A172 (cell line): ENCODE measurements at places on chromosomes 6 and 20.

- no peak for DNase-seq
Measured at GRCh38 chr20:17799575-17800227, 99.9 kb downstream of the BANF2 start.

DNA sequence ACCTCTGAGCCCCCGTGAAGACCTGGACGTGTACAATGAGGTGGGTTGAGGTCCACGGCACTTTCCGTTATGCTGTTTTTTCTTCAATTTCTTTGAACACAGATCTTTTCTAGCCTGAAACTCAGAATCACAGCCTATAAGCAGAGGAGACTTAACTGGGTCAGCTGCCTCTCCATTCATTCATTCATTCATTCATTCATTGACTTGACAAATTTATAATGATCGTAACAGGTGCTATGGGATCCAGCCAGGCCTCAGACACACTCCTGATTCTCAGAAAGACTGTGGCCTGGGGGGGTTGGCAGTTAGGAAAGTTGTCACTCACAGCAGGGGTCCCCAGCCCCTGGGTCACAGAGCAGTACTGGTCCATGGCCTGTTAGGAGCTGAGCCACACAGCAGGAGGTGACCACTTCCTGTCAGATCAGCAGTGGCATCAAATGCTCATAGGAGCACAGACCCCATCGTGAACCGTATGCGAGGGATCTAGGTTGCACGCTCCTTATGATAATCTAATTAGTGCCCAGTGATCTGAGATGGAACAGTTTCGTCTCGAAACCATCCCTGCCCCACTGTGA lies 38.6 kb upstream of the IRF4 start:
- DNase-seq, result peak; percentile 23

GRCh38 chr20:39913274-39913673 lies 775.8 kb downstream of the MAFB start:
- no peak for DNase-seq

- DNase-seq, result no peak
Measured at GRCh38 chr6:129565366-129565765, 144.6 kb downstream of the ARHGAP18 start.

DNA sequence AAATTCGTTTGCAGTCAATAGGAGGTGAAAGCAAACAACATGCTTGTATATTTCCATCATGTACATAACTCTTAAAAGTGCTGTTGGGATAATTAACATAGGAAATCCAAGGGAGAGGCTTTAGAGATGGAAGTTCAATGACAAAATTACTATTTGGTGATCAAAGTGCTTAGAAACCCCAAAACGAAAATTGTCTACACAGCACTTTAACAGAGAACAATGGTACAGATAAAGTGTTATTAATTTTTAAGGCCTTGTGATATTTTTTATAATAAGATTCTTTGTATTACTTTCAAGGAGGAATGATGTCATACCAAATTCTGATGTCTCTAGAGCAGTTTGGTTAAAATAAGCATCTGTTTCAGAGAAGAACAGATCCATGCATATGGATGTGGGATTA lies 406.3 kb downstream of the EPHA7 start:
- DNase-seq, result no peak

GRCh38 chr20:35077341-35077740 lies 15.3 kb downstream of the TRPC4AP start:
- no peak for DNase-seq

DNA sequence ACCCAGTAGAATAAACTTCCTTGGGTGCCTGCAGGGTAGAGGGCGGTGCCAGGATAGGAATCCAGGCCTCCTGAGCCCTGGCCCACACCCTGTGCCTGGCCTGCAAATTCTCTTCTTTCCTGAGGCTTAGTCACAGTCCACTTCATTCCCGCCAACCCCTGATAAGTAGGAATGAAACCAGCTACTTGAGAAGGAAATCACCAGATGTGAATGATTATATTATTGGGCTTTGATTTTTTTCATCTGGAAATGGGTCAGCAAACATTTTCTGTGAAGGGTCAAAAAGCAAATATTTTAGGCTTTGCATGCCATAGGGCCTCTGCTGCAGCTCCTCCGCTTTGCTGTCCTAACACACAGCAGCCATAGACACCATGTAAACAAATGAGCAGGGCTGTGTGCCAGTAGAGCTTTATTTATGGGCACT lies 50.2 kb downstream of the STK35 start:
- DNase-seq, result peak; percentile 50

- DNase-seq, result no peak
Measured at GRCh38 chr20:57053793-57054552, 212.5 kb downstream of the BMP7 start.

GRCh38 chr6:14841901-14842421 lies 403.9 kb upstream of the JARID2 start:
- DNase-seq, result peak; percentile 85

DNA sequence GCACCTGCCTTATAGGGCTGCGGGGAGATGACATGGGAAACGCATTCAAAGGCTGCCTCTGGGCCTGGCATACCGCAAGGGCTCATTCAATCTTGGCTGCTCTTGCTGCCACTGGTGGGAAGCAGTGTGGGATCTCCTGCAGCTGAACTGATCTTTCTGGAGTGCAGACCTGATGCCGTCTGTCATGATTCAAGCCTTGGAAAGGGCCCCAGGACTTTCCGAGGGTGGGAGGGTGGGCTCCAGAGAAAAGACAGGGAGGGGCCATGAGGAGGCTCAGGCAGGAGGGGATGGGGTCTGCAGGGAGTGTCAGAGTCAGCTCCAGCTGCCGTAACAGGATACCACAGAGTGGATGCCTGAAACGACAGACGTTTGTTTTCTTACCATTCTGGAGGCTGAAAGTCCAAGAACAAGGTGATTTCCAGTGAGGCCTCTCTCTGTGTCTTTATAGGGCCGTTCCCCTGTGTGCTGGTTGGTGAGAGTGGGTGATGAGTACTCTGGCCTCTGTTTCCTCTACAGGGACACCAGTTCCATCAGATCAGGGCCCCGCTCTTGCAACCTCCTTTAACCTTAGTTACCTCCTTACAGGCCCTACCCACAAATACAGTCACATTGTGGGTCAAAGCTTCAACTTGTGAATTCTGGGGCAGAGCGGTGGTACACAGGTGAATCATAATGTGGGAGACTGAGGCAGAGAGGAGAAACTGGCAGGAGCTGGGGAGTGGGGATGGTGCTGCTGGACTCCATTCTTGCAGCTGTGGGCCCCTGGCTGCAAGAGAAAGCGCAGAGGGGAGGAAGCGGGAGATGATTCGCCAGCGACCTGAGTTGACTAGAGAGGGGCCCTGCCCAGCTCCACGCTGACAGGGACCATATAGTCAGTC lies 148.4 kb downstream of the SYCP2 start:
- DNase-seq, result no peak

- no peak for DNase-seq
Measured at GRCh38 chr6:138287144-138287955, 69.1 kb upstream of the PBOV1 start.

DNA sequence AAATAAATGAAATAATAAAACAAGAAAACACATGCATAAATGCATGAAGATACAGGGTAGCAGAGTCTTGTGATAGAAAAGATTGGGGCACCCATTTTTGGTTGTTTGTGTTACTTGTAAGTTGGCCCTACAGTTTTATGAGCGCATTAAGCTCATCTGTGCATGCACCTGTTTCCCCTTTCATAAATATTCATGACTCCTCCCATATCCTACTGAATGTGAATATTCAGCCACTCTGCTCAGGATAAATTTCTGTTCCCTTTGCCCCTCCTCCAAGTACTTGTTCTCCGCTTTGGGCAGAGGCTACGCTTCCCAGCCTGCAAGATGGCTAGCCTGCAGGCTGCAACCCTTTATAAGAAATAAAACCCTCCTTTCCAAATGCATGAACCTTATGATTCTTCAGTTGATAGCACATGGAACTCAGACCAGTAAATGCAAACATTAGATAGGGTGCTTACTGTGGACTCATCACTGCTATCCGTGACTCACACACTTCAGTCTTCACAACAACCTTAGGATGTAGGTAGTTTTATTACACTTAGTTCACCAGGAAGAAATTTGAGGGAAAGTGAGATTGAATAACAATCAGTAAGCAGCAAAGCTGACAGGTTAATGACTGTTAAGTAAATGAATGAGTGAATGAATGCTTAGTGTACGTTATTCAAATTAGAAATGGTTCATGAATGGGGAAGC lies 15.0 kb downstream of the ALDH8A1 start:
- DNase-seq, result peak; percentile 30

DNA sequence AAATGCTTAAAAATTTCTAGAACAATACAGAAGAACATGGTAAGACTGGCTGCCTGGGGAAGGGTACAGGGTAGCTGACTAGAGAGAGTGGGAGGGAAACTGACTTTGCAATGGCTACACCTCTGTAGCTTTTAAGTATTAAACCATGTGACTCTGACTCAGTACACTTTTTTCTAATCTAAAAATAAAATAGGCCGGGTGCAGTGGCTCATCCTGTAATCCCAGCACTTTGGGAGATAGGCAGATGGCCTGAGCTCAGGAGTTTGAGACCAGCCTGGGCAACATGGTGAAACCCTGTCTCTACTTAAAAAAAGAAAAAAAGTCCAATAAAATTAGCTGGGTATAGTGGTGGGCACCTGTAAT lies 18.5 kb downstream of the ATP9A start:
- DNase-seq, result peak; percentile 80

DNA sequence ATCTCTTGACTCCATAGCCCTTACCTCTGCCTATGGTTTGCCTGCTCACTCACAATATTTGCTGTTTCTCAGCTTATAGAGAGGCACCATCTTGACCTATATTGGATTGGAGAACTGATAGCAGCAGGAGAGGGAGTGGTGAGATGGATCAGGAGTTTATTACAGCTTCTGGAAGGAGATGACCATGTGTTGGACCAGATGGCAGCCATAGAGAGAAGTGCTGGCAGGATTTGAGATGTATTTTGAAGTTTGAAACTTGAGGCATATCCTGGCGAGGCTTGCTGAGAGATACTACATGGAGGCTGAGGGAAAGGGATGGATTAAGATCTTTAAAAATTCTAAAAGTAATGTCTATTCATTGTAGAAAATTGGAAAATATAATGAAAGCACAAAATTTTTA lies 198.0 kb upstream of the ZFP64 start:
- DNase-seq, result no peak

DNA sequence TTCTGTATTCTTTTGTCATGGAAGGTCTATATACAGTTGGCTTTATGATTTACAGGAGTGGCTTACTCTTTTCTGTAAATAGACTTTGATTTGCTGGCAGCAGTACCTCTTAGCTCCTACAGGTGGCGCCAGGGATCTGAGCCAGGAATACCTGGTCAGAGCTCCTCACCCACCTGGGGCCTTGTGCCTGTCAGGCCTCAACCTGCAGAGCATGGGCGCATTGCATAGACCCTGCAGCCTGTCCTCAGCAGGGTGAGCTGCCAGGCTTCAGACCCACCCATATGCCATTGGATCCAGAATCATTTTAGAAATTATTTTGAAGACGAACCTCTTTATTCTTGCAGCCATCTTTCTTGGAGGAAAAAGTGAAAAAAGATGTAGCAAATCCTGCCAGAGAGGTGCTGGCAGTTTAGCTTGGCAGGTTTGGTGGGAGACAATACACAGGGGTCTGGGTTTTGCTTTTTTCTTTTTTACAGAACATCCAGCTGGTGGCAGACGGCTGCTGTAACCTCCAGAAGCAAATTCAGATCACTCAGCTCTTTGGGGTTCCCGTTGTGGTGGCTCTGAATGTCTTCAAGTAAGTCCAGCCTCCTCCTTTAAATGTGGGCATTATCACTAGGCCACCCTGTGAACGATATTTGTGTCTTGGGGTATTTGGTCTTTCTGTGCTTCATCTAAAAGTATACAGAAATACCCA lies 149.1 kb downstream of the MTHFD1L start:
- DNase-seq, result peak; percentile 66

- DNase-seq, result no peak
Measured at GRCh38 chr6:30443657-30444450, 45.5 kb upstream of the HLA-E start.

GRCh38 chr20:33650753-33651561 lies 11.2 kb upstream of the C20orf144 start:
- DNase-seq, result no peak

DNA sequence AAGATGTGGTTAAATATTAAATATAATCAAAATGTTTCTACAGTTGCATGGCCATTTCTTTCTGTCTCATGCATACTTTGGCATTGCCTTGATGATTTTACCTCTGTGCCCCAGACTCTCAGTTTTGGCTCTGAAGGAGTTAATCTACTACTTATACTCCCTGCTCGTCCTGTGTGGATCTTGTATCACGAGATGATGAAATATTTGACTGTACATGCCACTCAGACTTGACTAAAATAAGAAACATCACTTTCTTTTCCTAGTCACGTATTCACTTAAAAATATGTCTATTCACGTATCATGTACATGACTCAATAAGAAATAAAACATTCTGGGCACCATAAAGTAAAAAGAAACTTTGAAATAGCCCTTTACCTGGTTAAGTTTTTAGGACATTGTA lies 397.7 kb downstream of the RFPL4B start:
- no peak for DNase-seq

DNA sequence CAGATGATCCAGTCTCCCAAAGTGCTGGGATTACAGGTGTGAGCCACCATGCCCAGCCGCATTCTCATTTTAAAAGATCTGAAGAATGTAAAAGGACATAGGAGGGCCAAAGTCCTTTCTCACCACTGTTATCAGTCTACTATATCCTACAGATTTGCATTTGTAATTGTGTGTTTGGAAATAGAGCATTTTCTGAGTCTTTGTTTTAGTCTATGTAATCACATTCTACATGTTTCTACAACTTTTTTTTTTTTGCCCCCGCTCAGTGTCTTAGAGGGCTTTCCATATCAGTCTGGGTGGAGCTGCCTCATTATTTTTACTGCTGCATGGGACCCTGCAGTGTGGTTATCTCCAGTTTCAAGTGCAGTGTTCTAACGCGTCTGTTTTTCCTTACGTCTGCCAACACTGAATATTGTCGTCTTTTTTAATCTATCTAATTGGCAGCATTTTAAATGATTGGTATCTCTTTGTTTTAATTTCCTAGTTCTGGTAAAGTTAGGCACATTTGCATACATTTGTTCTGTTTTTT lies 7.8 kb downstream of the CUL9 start:
- DNase-seq, result no peak

GRCh38 chr6:15621203-15622044 lies 41.4 kb downstream of the DTNBP1 start:
- DNase-seq, result no peak

- no peak for DNase-seq
Measured at GRCh38 chr20:45426320-45427016, 10.5 kb downstream of the PIGT start.

GRCh38 chr20:10720565-10720964 lies 46.8 kb upstream of the JAG1 start:
- no peak for DNase-seq

DNA sequence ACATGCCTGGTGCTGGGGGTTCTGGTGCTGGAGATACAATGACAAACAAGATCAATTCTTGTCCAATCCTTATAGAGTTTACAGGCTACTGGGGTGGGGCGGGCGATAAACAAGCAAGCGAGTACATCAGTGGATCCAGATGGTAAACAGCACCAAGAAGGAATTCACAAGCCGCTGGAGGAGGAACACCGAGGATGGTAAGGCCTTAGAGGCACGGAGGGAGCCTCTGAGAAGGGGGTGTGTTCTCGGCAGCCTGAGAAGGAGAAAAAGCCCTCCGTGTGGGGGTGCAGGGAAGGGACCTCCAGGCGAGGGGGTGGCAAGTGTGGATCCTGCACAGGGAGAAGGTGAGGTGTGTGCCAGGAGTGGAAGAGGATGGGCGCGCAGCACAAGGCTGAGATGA lies 276.5 kb upstream of the FOXQ1 start:
- no peak for DNase-seq
